Activated CD8-positive, alpha-beta memory T cell treated with anti-CD3 and anti-CD28 coated beads for 4 hours (primary cell): ENCODE measurements at places on chromosomes 1 and 21.
A peak's percentile ranks its signal among the peaks of the same experiment; 100 is the strongest.

GRCh38 chr21:34999397-34999941 is 49.6 kb downstream of the RUNX1 start:
- DNase-seq = no peak

GRCh38 chr1:68916221-68916902 is 419.5 kb upstream of the DEPDC1 start:
- no peak for DNase-seq

GRCh38 chr1:233722212-233722979 is 108.5 kb downstream of the KCNK1 start:
- DNase-seq = no peak

DNA sequence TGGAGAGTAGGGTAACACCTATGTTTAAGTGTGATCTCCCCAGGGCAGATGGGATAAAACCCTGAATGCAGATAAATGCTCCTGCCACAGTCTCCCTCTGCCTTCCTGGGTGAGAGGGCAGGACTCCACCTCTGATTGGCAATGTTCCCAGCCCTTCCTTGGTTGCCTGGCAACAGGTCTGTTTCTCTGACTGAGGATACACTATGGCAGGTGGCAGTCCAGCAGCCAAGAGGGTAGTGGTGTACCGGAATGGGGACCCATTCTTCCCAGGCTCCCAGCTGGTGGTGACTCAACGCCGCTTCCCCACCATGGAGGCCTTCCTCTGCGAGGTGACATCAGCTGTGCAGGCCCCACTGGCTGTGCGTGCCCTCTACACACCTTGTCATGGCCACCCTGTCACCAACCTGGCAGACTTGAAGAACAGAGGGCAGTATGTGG is at the start of gene DCDC2B:
DCDC2B (plus strand) TSS at position 199 of the 438 bp plus-strand sequence; CDS start at position 204, 5 bp downstream.
- no peak for DNase-seq

GRCh38 chr1:244841273-244841927 is 5.9 kb downstream of the COX20 start:
- no peak for DNase-seq

DNA sequence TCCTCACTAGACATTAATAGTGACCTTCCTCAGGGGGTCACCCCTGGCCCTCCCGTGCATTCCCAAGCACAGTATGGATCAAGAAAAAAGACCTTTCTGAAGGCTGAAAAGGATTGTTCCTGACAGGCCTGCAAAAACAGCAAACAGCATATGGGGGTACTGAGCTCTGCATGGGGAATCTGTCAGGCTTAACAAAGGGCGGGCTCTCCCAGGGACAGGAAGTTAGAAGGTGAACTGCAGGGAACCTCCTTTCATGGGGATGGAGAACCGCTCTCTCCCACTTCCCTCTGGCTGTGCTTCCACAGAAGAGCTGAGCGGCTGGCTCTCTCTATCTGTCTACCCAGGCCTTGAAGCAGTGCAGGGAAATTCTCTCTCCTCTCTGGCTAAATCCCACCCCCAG is 91.7 kb downstream of the DTL start:
- DNase-seq = no peak

DNA sequence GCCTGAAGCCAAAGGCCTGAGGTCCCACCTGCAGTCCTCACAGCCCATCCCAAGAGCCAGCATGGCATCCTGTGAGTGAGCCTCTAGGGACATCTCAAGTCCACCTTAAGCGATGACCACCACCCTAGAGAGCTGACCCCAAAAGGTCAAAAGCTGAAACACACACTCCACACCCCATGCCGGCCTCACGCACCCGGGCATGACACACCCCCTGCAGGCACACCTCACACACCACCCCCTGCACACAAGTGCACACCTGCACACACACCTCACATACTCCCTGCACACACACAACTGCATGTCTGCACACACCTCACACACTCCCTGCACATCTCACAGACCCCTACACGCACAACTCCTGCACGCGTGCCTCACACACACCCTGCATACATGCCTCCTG is 118.7 kb downstream of the NPHP4 start:
- no peak for DNase-seq

GRCh38 chr1:30232288-30232899 is 491.0 kb downstream of the MATN1 start:
- no peak for DNase-seq

GRCh38 chr1:181180407-181181031 is 92.0 kb downstream of the IER5 start:
- DNase-seq = no peak

DNA sequence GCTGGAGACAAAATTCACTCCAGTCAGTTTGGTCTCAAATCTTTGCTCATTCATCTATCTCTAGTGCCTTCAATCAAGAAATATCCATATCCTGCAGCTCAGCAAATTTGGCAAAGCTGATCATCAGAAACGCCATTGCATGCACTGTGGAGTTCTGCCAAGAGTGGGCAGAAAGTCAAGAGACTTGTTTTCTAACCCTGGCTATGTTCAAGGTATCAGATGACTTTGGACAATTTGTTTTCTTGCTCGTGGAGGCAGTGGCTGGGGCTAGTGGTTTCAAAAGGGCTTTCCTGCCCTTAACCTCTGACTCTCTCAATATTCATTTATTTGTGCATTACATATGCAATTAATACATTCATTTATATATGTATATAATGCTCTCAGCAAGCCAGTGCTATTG is 12.8 kb upstream of the LRRC52 start:
- DNase-seq = no peak

GRCh38 chr1:3518256-3518655 is 63.8 kb downstream of the ARHGEF16 start:
- DNase-seq = no peak

GRCh38 chr1:152169366-152170025 is 10.5 kb upstream of the RPTN start:
- no peak for DNase-seq

- DNase-seq = no peak
These were observed 162.8 kb downstream of the ATP6V1G3 start for GRCh38 chr1:198377702-198378101.

GRCh38 chr1:199302554-199302953 is 663.7 kb downstream of the PTPRC start:
- no peak for DNase-seq

DNA sequence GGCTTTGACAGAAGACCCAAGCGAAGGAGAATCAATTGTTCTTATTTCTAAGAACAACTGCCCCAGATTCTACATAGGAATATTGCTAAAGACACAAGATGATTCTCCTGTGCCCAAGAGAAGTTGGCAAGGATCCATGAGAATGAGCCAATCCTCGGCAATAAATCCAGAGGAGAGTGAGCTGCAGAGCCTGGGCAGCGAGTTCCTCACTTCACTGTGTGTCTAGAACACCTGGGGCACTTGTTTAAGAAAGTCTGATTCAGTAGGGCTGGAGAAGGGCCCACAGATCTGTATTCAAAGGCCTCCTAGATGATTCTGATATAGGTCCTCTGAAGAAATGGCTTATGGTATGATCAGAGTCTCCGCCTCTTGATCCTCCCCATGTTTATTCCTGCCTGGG is 31.8 kb downstream of the GADD45A start:
- DNase-seq = no peak

DNA sequence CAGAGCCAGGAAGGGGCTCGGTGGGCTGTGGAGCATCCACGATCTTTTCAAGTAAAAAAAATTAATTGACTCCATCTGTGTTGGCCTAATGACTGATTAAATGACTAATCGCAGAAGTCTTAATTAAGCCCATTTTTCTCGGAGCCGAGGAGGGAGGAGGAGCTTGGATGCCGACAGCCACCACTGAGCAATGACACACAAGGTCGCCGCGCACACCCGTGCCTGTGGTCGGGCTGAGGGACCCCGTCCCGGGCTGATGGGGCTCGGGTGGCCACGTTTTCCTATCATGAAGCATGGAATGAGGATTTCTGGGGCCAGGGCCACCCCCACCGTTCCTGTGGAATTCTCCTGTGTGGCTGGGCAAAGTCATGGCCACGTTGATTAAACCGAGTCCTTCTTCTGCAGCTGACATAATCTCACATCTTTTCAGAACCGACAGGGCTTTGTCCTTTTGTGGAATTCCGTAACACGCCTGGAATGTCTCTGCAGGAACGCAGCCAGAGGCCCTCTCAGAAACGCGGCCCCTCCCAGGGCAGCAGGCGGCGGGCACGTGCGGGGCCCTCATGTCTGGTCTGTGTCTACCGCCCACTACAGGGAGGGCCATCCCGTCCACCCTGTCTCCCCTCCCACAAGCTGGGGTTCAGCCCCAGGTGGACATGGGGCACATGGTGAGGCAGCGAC is 60.7 kb downstream of the MORN1 start:
- no peak for DNase-seq

GRCh38 chr1:11930571-11931445 is 3.7 kb upstream of the PLOD1 start:
- DNase-seq = no peak

DNA sequence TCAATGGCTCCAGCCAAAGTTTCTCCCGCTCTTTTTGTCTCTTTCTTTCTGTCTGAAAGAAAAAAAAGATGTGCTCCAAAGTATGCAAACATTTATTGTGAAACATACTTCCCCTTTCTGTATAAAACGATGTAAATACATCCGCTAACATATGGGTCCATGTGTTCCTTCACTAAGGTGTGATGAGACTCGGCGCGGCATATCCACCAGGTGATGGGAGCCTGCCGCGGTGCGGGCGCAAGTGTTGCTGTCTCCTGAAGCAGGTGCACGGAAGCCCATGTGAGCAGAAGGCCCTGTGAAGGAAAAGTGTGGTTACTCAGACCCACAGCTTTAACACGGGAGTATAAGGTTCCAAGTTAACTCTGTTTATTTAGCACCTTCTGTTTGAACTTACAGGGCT is 466.6 kb upstream of the C1orf87 start:
- DNase-seq = no peak

GRCh38 chr21:43354666-43355065 is 72.3 kb downstream of the SIK1 start:
- no peak for DNase-seq

DNA sequence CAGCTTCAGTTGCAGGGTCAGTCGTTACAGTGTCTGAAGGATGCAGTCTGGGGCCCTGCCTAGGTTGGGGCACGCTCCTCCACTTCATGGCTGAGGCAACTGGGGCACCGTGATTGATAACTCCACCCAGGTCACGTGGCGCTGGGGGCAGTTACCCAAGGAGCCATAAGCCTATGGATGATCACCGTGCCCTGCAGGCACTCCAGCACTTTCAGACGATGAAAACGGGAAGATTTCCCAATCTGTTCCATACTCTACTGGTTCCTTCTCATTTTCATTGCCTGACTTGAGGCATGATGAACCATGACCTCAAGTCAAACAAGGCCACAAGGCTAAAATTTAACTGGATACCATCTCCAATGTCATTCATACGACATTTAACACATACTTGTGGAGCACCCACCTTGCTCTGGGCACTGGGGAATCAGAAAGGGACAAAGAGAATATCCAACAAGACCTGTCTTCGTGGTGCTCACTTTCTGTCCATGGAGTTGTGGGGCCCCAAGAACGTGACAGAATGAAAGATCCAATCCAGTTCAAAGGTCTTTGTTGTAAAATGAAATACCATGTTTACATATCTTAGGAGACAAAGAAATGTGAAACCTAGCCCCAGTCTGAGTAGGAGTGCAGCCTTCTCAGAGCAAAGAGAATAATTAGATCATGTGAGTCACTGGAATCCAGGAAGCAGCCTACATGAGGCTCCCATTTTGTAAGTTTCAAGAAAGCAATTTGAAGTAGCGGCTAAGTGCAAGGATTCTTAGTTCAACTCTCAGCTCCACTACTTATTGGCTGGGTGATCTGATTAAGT is 39.4 kb upstream of the SPOCD1 start:
- no peak for DNase-seq

GRCh38 chr1:110602466-110602865 is 3.7 kb downstream of the KCNA2 start:
- no peak for DNase-seq

DNA sequence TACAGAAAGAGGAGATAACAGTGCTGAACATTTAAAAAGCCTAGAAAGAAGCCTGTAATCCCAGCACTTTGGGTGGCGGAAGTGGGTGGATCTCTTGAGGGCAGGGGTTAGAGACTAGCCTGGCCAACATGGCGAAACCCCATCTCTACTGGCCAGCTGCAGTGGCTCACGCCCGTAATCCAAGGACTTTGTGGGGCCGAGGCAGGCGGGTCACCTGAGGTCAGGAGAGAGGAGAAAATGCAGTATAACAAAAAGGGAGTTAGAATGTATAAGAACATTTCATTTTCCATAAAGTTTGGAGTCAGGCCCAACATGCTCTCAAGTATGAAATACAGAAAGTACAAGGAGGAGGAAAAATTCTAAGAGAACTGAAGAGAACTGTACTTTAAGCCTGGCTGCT is 134.5 kb downstream of the SMYD3 start:
- no peak for DNase-seq

DNA sequence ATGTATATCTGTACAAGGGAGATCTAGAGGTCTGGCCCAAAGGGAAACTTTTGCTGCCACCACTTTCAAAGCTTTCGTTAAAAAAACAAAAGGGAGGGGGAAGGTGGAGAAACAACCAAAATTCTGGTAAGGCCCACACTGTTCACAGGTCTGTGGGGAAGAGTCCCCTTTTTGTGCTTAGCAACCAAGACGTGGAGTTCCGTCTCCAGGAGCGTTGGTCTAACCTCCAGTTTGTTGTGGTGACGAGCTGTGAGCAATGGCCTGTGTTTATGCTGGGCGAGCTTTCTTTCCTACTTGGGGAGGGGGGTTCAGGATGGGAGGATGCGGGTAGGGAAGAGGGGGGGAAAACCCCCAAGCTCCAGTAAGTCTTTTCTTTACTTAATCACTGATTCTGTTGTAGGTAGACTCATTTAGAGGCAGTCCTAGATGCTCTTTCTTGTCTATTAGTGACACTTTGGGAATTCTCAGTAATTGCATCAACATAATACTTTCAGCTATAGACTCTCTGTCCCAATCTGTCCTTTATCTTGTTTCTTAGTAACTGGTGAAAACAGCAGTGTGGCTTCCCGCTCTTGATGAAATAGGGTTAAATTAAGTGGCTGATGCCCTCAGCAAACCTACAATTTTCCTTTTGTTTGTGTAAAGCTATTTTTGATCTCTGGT is 1.5 kb downstream of the HIPK1 start:
- peak; percentile 43 for DNase-seq

DNA sequence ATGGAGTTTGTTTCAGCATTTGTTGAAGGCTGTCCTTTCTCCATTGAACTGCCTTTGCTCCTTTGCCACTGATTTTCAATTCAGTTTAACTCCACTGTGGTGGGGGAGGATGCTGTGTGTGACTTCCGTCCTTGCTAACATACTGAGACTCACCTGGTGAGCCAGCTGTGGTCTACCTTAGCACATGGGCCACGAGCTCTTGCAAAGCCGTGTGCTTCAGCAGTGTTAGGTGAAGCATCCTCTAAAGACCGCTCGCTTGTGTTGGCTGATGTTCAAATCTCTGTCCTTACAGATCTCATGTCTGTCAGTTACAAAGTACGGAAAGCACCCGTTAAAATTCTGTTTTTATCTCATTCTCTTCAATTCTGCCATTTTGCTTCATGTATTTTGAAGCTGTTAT is 3.6 kb upstream of the SPATC1L start:
- no peak for DNase-seq

GRCh38 chr1:7454052-7454815 is 316.9 kb upstream of the VAMP3 start:
- no peak for DNase-seq

GRCh38 chr1:47866601-47867437 is 130.4 kb downstream of the TRABD2B start:
- DNase-seq = no peak
